ENCODE measurements at places on chromosomes 5 and 9.

DNA sequence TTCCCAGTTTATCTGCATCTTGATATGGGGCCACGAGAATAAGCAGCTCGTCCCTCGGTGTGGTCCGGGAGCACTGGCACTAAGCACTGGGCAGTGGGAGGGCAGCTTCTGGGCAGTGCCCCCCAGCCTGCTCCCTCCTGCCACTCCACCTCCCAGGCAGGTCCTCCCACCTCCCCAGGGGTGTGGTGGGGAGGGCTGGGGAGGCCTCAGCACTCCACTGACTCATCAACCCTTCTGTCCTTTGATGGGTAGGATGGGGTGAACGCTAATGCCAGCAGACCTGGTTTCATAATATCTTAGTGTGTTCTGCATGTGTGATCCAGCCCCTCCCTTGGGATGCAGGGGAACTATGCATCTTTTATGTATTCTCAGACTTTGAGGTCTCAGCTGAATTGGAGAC, 62.2 kb upstream of the GNE start:
- DNase-seq, result no peak

- DNase-seq, result no peak
Observed at GRCh38 chr5:138944527-138945322, 69.6 kb upstream of the LRRTM2 start.

DNA sequence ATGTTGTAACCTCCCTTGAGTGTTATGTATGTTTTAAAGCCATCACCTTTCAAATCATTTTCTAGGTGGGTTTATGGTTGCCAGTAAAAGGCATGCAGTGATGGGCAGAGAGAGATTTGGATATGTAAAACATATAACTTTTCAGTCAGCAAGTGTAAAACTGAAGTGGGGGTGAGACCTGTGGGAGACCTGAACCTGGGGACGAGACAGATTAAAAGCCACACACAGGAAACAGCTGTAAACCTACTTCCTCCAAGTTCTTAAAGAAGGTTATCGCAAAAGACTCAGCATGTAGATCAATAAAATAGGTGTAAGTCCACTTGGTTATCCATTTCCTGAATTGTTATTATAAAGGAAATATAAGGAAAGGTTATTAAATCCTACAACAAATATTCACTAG, 76.6 kb downstream of the YIPF5 start:
- no peak for DNase-seq

- DNase-seq, result no peak
Observed at GRCh38 chr5:80877592-80877991, 82.6 kb upstream of the RASGRF2 start.

DNA sequence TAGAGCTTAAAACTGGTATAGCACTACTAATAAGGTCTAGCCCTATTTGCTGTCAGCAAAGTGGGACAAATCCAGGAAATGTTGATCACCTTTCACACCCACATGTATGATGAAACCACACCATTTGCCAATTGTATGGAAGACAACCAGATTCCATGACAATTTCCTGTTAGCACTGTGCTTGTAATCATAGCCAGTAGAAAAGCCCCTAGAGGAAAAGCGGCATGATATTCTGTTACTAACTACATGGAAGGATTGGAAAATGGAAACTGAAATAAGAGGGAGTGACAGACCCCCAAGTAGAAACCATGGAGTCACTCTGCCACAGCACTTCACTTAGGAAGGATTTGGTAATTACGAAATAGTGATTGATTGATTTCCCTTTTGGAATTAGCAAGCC, 923 bp downstream of the SPATA6L start:
- no peak for DNase-seq

DNA sequence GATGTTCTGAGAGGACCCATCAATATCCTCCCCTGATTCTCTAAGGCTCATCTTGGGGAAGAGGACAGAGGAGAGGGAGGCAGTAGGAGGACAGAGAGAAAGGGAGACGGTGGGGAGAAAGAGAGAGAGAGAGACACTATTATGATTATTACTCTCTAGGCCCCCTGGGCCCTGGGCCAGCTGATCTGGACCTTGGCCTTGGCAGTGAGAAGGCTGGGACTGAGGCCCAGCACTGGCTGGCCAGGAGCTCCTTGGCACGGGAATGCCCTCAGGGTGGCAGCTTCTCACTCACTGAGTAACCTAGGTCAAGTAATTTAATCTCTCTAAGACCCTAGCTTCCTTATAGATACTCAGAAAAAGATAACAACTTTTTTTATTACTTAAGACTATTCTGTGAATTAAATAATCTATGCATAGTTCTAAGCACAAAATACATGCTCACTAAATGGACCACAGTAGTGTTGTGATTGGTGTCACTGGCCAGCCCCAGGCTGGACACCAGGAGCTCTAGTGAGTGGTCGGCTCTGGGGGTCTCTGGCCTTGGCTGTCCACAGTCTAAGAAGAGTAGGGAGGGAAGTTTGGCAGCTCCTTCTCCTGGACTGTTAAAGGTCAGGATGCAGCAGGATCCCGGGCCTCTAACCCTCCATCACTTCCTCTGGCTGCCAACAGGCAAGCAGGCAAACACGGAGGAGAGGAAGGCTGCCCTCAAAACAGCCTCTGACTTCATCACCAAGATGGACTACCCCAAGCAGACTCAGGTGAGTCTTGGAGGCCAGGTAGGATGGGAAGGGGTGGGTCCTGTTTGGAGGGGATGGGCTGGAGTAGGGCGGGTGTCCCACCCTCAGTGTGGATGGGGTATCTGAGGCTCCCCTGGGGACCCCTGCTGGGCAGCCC, 50.0 kb downstream of the GSN start:
- no peak for DNase-seq

DNA sequence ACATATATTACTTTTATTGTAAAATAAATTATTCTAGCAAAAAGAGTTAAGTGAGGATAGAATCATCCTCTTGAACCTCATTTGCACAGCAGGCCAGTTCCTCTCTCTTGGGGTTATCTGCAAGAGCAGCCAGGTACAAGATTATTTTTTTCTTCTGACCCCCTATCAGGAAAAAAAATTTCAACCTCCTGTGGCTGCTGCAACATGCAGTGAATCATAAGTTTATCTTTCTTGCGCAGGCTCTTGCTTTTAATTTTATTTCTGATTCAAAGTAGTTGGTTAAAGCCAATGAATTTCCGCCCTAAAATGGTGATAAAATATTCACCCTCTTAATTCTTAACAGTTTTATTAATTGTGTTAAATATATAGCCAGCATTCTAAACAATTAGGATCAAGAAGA, 69.7 kb upstream of the PPP3R2 start:
- DNase-seq, result no peak

DNA sequence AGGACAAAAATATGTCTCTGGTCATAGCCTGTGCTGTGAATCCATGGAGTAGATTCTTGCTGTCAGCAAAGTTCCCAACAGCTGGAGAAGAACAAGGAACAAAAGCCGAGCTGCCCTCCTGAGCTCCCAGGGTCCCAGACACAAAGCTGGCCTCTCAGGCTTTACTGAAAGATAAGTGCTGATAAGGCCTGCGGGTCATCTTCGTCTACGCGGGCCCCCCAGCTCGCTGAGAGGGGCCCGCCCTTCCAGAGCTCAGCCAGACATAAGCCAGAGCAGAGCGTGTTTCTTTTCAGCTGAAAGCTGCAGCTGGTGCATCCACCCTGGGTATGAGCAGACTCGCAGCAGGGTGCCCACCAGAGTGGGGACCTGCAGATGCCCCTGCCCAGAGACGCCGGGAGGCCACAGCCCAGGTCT, 84.7 kb downstream of the HSD17B3 start:
- DNase-seq, result no peak

- DNase-seq, result no peak
Observed at GRCh38 chr9:126347911-126348760, 21.5 kb downstream of the MVB12B start.

- DNase-seq, result no peak
Observed at GRCh38 chr9:6552498-6553121, 92.9 kb downstream of the GLDC start.

DNA sequence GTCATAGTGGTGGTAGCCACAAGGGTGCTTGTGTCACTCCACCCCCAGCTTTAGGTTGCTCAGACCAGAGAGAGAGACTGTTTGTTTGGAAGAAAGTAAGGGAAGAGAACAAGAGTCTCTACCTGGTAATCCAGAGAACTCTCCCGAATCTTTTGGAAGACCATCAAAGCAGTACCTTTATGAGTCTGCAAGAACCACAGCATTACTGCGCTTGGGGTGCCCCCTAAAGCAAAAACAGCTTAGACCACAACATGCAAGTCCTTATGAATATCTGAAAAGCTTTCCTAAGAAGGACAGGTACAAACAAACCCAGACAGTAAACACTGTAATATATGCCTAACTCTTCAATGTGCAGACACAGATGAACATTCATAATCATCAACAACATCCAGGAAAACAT, 1398.6 kb upstream of the C9orf72 start:
- no peak for DNase-seq

DNA sequence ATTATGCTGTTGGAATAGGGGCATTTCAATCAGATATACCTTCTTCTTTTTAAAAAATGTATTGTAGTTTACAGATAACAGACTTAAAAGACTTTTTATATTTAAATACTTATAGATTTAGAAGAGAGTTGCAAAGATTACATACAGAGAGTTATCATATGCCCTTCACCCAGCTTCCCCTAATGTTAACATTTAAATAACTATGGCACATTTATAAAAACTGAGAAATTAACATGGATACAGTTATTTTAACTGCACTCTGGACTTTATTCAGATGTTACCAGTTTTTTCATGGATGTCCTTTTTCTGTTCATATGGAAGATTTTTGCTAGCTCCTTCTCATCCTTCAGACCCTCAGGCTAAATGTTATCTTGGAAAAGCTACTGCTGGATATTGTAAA, 123.2 kb downstream of the DOCK2 start:
- DNase-seq, result no peak

DNA sequence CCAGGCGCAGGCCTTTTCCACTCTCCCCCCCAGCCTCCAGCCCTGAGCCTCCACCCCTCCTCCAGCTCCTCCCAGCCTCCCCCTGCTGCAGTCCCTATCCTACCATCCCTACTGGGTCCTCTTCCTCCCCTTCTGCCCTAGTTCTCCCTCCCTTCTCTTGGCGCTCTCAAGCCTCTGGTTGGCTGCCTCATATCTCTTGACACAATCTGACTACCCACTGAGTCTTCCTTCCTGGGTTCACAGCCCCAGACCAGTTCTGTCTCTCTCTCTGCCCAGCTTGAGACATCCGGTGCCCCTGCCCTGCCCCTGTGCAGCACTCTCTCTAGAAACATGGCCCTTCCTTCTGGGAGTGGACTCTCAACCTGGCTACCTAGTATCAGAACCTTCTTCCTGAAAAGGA, 76.2 kb downstream of the TSPAN17 start:
- DNase-seq, result no peak

- DNase-seq, result no peak
Observed at GRCh38 chr9:4866239-4866969, 73.7 kb downstream of the RCL1 start.

GRCh38 chr9:19379283-19379682, 753 bp downstream of the RPS6 start:
- no peak for DNase-seq

DNA sequence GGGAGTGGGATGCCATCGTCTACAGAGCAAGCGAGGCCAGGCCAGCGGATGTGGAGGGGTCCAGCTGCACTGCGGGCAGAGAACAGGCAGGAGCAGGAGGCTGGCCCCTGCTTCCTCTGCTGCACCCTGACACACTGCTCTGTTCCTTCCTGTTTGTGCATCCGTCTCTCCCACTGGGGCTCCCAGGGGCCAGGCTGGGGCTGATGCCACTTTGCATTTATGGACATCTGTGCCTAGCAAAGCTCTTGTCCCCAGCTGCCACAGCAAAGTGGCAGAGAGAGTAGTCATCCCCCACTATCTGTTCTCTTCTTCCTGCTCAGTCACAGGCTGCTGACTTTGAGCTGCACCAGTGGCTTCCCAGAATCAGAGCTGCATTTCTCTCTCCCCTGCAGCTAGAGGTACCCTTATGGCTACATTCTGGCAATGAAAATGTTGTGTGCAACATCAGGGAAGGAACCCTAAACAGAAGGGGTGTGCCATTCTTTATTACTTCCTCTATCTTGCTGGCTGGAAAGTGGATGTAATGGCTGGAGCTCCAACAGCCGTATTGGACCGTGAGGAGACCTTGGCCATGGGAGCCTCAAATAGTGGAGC, 4.2 kb upstream of the NINJ1 start:
- no peak for DNase-seq

DNA sequence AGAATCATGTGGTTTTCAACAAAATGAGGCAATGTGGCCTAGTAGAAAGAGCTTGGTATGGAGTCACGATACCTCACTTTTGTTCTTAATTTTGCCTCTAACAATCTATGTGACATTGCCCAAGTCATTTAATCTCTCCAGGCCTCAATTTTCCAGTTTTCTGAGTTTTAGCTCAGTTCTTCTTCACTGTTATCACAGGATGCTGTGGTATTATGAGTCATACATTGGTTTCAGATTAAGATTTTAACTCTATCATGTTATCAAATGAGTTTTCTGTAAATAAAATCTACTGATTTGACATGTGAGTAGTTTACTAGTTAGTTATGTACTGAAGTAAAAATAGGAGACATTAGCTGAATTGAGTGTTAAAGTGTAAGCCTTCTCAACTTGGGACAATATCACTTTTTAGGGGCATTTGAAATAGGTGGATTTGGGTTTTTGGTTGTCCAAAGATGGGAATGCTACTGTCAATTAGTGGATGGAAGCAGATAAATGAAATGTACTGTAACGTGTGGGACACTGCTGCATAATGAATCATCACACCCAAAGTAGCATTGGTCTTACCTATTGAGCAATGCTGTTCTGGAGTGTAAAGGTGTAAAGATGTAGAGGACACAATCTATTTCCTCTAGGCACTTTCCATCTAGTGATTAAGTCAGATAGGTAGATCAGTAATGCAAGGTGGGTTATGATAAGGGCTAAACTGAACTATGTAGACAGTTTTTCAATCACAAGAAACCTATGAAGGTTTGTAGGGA, 73.3 kb downstream of the NNT start:
- no peak for DNase-seq

DNA sequence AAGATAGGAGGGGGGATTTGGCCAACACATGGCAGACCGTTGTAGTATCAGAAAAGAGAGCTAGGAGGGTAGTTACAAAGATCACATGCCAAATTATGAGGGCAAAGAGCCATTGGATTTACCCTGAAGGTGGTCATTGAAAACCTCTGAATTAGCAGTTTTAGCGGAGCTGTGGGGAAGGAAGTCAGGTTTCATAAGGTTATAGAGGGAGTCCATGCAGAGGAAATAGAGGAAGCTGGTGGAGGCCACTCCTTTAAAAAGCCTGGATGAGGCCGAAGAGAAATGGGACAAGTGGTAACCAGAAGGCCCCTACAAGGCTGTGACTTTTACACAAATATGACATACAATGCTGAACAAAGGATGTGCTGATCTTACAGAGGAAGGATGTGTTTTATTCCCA, 13.2 kb downstream of the DOCK8 start:
- no peak for DNase-seq

GRCh38 chr5:1793966-1794900, 5.4 kb downstream of the MRPL36 start:
- no peak for DNase-seq

- DNase-seq, result no peak
Observed at GRCh38 chr9:94922098-94922607, 195.7 kb downstream of the AOPEP start.

DNA sequence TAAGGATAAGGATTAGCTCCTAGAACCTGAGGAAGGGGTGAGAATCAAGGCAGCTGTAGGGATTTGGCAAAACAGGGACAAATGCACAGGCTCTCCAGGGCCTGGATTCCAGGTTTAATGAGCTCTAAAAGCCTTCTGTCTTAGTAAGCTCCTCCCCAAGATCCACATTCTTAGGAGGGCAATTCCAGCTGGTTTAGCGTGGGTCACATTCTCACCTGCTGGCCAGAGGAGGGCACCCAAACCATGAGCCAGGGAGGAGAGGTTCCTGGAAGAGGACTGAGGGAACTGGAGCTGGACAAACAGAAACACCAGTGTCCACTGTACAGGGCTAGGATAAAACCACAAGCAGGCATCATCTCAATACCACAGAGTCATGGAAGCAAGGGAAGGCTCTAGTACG, 480.0 kb downstream of the CCDC171 start:
- DNase-seq, result no peak

All from DMS 273 treated with DMSO at 0.1 percent for 48 hours (cell line).